Bronchial smooth muscle cell (primary cell): ENCODE measurements at places on chromosomes 16 and 17. TPM values are rescaled to one million over a fixed set of nuclear protein-coding genes. Genes with fewer than 3 reads are reported as not detected.

Gene NPIPB9
- 2.4 TPM in 1 of 2 replicates, not detected in the other for total RNA-seq

Gene MED1
- total RNA-seq, result 14.3 and 14.9 TPM in 2 replicates

Gene CD300LG
- total RNA-seq, result not detected in 2 replicates

Gene TPSG1
- total RNA-seq, result not detected in 2 replicates

Gene NLRC3
- total RNA-seq, result under 0.01 TPM in 2 replicates

Gene CCR7
- total RNA-seq, result not detected in 2 replicates

Gene SLC5A11
- not detected in 2 replicates for total RNA-seq

Gene ZFPM1
- total RNA-seq, result 1.0 and 1.9 TPM in 2 replicates

Gene ATP2C2
- total RNA-seq, result 0.69 TPM in 1 of 2 replicates, not detected in the other

Gene DBNDD1
- 0.26 and 0.95 TPM in 2 replicates for total RNA-seq

Gene STX1B
- total RNA-seq, result 1.0 and 3.5 TPM in 2 replicates

Gene KCNJ18
- not detected in 2 replicates for total RNA-seq

Gene ECI1
- total RNA-seq, result 21.2 and 28.8 TPM in 2 replicates

Gene SMPD3
- total RNA-seq, result under 0.01 and 0.09 TPM in 2 replicates

Gene PIRT
- under 0.01 TPM in 1 of 2 replicates, not detected in the other for total RNA-seq

Gene UBN1
- total RNA-seq, result 12.8 and 15.2 TPM in 2 replicates

Gene ZSCAN10
- not detected in 2 replicates for total RNA-seq

Gene CENPV
- 4.5 and 6.5 TPM in 2 replicates for total RNA-seq

Gene CCDC154
- total RNA-seq, result 0.32 and 0.43 TPM in 2 replicates

Gene TEKT5
- 0.34 TPM in 1 of 2 replicates, not detected in the other for total RNA-seq

Gene IGF2BP1
- total RNA-seq, result 2.1 and 2.5 TPM in 2 replicates

Gene ABCA10
- 5.2 and 5.6 TPM in 2 replicates for total RNA-seq

Gene PIMREG
- 0.60 and 4.4 TPM in 2 replicates for total RNA-seq

Gene TP53TG3B
- total RNA-seq, result not detected in 2 replicates

Gene IRX5
- 0.09 TPM in 1 of 2 replicates, not detected in the other for total RNA-seq

Gene SLC35G6
- not detected in 2 replicates for total RNA-seq

Gene CRYBA1
- not detected in 2 replicates for total RNA-seq

Gene TERB1
- total RNA-seq, result under 0.01 and 0.09 TPM in 2 replicates

Gene TBC1D3B
- 2.6 and 3.2 TPM in 2 replicates for total RNA-seq

Gene APRT
- 40.3 and 72.3 TPM in 2 replicates for total RNA-seq
